ENCODE measurements at places on chromosomes 2 and 18.

GRCh38 chr2:46074501-46074900 is 222.7 kb upstream of the EPAS1 start:
- DNase-seq = no peak

GRCh38 chr2:132632000-132632649 is 37.9 kb downstream of the LYPD1 start:
- peak; percentile 40 for DNase-seq

- DNase-seq = no peak
Observed at GRCh38 chr2:5749347-5749746, 57.2 kb downstream of the SOX11 start.

DNA sequence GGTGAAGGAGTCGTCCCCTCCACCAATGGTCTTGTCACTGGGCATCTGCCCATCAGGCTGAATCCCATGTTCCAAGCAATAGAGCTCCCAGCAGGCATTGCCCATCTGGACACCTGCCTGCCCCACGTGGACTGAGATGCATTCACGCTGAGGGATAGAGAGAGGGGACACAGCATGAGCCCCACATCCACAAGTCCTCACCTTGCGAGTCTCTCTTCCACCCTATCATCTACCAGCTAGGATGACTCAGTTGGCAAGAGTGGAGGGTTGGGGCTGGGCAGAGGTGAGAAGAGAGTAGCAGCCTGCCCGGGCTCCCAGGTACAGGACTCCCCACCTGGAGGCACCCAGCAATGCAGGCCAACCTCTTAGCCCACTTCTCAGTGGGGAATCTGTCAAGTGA is 959 bp upstream of the TUBA4B start:
- DNase-seq = no peak

- DNase-seq = no peak
Observed at GRCh38 chr18:23330423-23330822, 122.7 kb upstream of the RIOK3 start.

- DNase-seq = no peak
Observed at GRCh38 chr2:38057651-38058410, 18.1 kb downstream of the CYP1B1 start.

GRCh38 chr2:201986463-201986735 is 47.3 kb upstream of the FZD7 start:
- no peak for DNase-seq
